ENCODE measurements at places on chromosomes 3 and 15.

- DNase-seq, result no peak
These were observed 80.5 kb upstream of the MFGE8 start for GRCh38 chr15:88993662-88994061.

DNA sequence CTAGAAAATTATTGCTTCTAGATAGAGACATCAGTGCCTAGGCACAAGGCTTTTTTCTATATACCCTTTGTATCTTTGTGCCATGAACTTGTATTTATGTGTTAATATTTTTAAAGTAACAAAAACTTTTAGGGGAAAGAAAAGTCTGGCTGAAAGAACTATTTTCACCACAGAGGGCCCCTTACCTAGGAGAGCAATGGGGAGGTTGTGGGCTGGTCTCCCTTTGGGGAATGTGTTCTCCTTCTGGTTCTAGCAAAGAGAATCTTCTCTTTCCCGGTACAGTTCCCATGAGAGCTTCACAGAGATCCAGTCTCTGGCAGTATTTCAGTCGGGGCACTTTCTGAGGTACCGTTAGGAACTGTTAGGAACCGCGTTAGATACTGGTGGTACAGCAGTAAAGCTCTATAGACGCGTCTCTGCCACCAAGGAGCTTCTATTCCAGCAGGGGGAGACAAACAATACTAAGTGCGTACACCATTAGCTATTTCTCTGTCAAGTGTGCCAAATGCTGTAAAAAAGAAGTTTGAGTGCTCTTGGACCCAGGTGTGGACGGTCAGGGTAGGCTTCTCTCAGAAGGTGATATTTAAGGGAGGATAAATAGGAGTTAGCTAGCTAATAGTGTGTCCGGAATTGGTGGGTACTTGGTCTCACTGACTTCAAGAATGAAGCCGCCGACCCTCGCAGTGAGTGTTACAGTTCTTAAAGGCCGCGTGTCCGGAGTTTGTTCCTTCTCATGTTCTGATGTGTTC lies 4.6 kb upstream of the EPB42 start:
- peak; percentile 22 for DNase-seq

GRCh38 chr3:44109771-44110361 lies 131.8 kb upstream of the TOPAZ1 start:
- DNase-seq, result no peak

DNA sequence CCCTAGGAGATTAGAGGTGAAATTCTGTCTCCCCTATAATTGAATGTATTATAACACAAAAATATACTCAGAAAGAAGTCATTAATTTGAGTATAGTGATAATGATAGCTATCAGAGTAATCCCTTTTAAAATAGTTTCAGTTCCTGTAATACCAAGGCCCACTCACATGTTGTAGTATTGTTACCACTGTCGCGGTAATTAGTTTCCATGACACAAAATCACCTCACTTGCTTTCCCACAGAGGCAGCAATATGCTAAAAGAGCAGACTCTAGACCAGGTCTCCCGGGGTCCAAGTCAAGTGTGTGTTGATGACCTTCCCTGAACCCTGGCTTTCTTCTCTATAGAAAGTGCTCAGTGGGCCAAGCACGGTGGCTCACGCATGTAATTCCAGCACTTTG lies 39.5 kb upstream of the NSMCE3 start:
- DNase-seq, result no peak
